ENCODE measurements at places on chromosomes 1 and 21.

- DNase-seq: no peak
Measured at GRCh38 chr1:209171151-209171550, 412.4 kb upstream of the CAMK1G start.

DNA sequence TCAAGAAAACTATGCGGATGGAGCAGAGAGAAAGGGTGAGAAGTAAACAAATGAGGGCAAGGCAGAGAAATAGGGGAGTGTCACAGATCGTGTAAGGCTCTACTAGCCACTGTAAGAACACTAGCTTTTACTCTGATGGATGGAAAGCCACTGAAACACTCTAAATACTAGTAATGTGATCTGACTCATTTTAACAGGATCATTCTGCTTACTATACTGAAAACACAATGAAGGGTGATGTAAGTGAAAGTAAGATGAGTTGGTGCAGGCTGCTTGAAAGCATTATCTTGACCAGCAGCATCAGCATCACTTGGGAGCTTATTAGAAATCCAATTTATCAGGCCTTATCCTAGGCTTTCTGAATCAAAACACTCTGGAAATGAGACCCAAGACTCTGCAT lies 32.7 kb downstream of the TUT4 start:
- no peak for DNase-seq

DNA sequence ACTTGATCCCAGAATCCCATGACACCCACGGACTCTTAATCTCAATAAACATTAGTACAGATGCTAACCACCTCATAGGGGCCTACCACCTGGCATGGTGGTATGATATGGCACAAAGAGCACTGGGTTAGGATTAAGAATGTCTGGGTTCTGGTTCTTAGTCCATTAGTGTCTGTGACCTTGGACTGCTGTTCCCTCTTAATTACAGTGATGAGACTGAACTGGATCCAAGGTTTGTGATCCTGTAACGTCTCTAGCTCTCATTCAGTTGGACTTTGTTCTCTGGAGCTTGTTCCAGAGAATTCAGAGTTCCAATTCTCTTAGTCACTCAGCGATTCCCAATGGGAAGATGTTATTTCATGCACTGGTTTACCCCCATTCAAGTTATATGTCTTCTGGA lies 23.6 kb upstream of the PIGC start:
- DNase-seq: no peak

DNA sequence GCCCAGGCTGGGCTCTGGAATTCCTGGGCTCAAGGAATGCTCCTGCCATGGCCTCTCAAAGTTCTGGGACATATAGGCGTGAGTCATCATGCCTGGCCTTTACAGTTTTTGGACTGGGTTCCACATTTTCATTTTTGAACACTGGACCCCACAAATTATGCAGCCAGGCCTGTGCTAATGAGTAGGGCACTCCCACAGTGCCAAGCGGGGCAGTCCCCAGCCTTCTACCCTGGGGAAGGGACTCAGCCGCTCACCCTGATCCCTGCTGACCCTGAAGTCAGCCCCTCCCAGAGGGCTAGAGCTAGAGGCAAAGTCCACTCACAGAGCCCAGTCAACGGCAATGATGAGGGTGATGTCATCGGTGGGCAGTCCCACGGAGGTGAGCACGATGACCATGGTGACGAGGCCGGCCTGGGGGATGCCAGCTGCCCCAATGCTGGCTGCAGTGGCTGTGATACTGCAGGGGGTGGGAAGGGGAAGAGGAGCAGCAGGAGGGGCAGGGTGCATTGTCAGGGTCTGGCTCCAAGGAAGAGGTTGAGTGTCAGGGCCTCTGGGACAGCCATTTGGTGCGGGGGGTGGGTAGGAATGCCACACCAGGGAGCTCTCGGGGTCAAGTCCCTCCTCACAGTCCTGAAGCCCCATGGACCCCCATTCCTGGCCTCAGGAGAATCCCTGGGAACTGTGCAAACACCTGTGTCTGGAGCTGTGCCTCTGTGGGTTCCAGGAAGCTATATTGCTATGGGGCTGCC lies 27.6 kb downstream of the PODN start:
- no peak for DNase-seq

DNA sequence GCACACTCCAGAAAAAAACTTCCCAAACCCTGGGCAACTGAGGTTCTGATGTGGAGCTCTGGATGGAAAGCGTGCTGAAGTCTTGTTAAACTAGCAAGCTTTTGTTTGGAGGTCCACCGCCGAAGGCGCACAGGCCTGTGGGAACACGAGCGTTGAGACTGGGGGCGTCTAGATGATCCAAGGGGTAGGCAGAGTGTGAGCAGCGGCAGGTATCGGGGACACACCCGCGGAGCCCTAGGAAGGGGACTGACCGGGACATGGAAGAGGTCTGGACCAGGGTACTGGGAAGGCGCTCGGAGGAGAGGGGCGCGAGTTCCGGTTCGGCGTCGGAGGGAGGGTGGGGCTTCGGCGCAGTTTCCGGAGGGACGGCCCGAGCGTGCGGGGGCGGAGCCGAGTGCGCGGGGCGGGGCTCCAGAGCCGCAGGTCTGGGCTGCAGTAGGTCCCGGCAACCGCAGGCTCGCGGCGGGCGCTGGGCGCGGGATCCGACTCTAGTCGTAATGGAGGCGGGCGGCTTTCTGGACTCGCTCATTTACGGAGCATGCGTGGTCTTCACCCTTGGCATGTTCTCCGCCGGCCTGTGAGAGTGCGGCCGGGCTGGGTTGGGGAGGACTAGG lies at the start of gene SLC50A1:
Gene SLC50A1, plus strand, starts transcription at position 438 of the 614 bp plus-strand sequence. Its CDS starts 60 bp downstream, at position 498.
- peak; percentile 98 for DNase-seq

GRCh38 chr1:208078752-208079151 lies 165.4 kb downstream of the PLXNA2 start:
- DNase-seq: no peak

- no peak for DNase-seq
Measured at GRCh38 chr1:109412551-109412950, 13.7 kb downstream of the PSMA5 start.

DNA sequence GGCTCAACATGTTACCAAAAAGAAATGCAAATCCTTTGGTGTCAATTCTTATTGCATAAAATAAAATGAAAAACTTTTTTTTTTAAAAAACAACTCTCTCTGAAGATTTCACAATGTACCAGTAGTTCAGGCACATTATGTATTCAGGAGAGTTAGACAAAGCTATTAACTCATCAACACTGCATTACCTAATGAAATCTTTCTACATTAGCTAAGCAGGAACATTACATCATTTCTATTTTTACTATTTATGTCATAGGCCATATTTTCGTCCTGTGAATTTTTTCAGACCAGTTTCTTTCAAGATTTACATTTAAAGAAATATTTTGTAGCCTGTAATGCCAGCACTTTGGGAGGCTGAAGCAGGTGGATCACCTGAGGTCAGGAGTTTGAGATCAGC lies 366.2 kb downstream of the USH2A start:
- DNase-seq: no peak

DNA sequence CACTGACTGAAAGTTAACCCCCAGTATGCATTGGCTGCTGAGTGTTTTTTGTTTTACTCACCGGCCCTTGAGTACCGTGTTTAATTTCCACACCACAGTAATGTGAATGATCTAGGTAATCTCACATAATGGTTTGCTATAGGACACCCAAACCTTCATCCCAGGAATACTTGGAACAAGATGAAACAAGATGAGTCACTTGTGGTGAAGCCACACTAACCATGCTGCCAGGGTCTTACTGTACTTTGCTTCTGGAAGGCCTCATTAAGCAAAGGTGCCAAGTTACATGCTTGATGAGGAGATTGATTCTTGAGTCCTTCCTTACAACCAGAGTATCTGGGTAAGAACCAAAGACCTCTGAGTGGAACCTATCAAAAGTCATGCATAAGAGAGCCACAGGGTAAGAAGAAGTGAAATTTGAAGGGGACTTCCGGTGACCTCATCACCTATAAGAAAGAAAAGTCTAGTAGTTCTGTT lies 163.3 kb downstream of the NRIP1 start:
- no peak for DNase-seq

- DNase-seq: peak; percentile 77
Measured at GRCh38 chr1:35883635-35884101, 659 bp downstream of the AGO1 start.

DNA sequence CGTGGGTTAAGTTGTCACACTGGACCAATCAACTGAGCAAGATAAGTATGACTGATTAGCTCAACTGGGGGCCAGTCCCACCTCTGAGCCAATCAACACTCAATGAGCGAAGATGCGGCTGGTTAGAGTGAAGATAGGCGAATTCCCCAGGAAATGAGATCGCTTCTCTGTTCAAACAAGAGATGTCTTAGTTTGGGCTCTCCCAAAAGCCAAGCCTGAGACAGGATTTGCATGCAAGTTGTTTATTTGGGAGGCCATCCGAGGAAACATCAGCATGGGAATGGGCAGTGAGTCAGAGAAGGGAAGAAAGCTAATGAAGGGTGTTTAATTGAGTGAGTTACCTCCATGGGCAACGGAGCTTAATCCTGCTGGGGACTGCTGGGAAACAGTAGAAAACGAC lies 4.9 kb upstream of the GJB5 start:
- no peak for DNase-seq

DNA sequence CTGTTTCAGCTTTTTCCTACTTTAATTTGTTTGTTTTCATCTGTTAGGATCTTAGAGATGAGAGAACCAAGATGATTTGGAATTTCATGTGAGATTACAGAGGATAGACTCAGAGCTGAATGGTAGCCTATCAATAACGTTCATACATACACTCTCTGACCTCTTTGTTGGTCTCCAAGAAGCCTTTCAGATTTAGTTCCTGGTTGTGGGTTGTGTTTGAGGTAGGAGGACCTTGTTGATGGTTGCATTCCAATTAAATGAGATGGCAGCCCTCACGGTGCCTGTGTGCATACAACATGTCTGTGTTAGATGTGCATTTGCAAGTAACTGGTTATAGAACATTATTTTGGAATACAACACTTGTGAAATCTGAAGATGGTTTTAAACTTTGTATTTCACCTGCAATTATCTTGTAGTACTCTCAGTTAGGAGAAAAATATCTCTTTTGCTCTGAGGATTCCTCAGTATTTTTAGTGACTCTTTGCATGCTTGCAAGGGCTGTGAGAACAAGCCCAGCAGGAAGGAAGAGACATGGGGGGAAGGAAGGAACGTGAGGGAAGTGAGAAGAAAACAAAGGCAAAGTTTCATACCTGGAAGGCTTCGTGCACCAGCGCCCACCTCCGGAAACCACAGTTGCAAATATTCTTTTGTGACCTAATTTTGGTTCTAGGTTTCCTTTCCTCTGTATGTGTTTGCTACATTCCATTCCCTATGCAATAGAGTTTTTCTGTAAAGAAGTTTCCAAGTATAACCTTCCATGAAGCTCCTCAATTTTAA lies 291.8 kb downstream of the DISC1 start:
- no peak for DNase-seq

GRCh38 chr1:154726443-154726842 lies 118.5 kb upstream of the ADAR start:
- no peak for DNase-seq

DNA sequence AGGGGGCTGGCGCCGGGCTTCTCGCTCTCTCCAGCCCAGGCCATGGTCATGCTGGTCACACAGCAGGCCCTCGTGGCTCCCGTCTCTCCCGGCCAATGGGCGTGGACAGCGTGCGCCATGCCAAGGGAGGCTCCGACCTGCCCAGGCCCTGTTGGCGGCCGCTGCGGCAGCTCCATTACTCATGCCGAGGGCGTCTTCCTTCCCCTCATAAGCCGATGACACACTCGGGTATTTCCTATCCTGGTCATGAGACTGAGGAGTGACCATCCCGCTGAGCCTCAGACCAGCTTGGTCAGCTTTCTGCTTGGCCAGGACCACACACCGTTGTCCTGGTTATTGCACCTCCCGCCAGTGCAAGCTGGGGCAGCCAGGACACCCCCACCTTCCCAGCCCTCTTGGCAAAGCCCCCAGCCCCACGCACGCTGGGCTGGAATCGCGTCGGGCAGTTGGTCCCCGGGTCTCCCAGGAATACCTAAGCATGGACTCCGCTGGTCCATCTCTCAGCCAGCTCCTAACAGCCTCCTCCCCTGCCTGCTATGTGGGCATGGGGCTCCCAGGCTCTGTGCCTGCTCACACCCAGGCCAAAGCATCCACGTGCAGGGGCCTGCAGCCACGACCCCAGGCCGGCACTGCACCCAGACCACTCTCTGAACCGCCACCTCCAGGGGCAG lies 49.8 kb downstream of the ARHGEF16 start:
- no peak for DNase-seq

DNA sequence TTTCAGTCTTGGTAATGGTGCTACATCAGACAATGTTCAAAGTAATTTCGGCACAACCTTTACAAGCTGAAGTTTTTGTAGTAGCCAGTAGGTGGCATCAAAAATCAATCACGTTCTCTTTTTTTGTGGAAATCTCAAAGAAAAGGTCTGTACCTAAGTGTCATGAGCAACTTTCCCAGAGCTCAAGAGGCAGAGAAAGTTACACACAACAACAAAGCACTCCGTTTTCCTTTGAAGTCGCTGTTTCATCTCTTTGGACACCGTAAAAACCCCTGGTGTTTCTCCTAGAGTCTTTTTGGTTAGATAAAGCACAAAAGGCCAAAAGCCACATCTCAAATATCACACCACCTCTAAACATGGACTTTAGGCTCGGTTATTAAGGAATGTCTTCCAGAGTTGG lies 131.6 kb downstream of the LHX8 start:
- DNase-seq: no peak

DNA sequence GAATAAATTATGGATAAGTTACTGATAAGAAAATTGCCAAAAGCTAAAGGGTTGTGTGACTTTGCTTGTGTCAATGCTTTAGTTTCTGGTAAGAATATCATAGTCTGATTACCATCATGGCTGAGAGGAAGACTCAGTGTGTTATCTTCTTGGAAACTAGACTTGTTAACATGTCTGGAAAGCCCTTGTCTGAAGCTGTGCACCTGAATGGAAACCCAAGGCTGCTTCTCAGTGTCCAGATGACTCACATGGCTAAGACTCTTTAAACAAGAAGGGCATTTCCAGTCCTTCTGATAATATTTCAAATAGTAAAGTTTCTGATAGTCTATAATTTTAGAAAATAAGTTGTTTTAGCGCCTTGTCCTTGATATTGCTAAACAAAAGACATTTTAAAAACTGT lies 1092.7 kb downstream of the PLA2G4A start:
- no peak for DNase-seq

GRCh38 chr1:57492586-57493226 lies 68.8 kb upstream of the DAB1 start:
- no peak for DNase-seq

- no peak for DNase-seq
Measured at GRCh38 chr1:59482986-59483385, 186.1 kb downstream of the FGGY start.
